ENCODE measurements at places on chromosomes 2 and 18.
A peak's percentile ranks its signal among the peaks of the same experiment; 100 is the strongest.

- DNase-seq = no peak
Measured at GRCh38 chr2:178363252-178363651, 87.7 kb downstream of the PRKRA start.

DNA sequence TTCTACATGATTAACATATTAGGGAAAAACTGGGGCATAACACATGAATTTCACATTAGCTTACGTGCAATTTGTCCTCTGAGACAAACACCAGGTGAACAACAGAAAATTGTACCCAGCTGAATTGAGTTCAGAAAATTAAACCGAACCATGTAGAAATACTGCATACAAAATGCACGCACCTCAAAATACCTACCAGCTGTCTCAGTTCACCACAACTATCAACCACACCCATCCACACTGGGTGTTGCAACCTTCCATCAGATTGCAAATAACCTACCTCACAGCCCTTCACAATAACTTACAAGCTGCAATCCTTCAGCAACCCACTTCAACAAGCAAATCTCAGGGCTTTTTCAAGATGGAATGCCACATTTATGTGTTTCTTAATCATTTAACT, 55.9 kb downstream of the UNC50 start:
- no peak for DNase-seq

DNA sequence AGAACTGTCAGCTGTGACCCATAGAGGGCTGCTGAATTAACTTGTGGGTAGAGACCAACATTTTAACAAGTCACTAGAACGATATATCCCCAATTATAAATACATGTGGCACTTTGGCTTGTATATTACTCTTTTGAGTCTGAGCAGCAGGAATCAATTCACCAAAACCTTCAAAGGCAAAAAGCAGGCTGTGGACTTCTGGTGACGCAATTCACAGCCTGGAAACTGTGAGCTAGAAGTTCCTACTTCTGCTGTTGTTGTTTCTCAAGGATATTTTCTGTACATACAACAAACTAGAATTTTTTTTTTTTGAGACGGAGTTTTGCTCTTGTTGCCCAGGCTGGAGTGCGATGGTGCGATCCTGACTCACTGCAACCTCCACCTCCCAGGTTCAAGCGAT, 37.3 kb downstream of the PTCD3 start:
- DNase-seq = no peak

GRCh38 chr18:77065221-77065981, 67.2 kb downstream of the MBP start:
- DNase-seq = no peak

DNA sequence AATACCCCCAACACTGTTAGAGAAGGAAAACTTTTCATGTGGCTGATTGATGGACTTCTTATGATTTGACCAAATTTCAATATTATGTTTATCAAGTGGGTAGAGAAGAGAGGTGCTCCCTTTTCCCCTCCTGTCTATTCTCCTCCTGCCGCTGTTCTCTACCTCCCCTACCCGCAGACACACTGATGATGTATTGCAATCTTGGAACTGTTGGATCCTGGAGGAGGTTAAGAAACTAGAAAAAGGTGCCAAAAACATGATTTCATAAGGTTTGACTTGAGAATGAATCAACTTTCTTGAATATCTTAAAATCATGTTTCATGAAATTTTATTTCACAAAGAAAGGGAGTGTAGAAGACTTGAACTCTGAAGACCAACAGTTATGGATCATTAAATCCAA, 125.8 kb downstream of the MEIS1 start:
- DNase-seq = no peak

DNA sequence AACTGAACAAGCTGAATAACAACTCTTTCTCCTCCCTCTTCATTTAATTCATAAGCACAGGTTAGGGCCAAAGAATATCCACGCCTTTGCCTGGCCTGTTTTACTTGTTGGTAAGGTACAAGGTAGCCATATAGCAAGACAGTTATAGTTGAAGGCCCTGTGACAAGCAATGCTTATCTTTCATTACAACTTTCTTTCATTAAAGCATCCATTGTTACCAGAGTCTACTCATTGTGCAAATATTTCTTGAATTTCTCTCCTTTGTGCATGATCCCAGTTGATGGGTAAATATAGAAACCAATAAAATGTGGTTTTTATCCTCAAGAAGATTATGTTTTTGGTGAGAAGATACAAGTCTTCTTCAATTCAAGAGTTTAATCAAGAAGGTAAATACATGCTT, 140.2 kb downstream of the UBE2E3 start:
- DNase-seq = no peak

GRCh38 chr2:204860274-204860673, 315.0 kb downstream of the PARD3B start:
- peak; percentile 62 for DNase-seq

DNA sequence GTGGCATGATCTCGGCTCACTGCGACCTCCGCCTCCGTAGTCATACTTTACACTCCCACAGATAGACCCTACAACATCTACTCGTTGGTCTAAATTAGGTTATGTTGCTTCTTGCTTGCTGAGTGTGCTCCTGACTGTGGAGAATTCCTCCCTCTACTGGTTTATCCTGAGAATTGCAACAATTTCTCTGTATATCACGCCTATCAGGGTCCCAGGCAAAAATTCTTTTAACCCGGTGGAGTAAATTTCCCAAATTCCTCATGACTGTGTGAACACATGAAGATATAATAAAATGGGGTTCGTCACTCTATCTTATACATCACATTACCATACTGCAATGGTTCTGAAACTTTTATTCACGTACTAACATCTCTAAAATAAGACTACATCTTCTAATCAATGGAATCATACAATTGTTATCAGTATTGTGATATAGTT, 156.7 kb downstream of the EVA1A start:
- peak; percentile 20 for DNase-seq

DNA sequence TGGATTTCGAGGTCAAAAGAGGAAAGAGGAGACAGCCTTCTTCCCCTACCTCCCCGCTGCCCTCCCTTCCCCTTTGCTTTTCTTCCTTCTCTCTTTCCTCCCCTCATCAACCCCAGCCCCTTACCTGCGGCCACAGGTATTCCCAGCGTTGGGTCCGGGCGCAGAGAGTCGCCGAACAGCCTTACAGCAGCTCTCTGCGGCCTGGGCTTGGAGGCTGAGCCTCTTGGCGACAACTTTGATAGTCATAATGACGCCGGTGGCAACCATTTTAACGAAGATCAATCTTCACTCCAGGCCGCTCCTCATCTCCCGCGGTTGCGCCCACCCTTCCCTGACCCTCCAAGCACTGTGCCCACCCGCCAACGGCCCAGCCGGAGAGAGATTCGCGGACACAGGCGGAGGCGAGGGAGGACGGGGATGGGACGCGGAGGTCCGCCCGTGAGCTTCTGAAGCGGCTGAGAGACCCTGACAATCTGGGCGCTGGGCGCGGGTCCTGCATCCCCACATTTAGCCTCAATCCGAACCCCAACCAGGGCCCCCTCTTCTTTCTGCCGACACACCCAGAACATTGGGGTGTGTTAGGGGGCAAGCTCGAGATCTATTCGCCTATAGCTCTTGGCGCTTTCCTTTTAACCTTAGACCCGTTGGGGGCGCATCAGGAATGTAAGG, 1.5 kb upstream of the EVX2 start:
- no peak for DNase-seq

DNA sequence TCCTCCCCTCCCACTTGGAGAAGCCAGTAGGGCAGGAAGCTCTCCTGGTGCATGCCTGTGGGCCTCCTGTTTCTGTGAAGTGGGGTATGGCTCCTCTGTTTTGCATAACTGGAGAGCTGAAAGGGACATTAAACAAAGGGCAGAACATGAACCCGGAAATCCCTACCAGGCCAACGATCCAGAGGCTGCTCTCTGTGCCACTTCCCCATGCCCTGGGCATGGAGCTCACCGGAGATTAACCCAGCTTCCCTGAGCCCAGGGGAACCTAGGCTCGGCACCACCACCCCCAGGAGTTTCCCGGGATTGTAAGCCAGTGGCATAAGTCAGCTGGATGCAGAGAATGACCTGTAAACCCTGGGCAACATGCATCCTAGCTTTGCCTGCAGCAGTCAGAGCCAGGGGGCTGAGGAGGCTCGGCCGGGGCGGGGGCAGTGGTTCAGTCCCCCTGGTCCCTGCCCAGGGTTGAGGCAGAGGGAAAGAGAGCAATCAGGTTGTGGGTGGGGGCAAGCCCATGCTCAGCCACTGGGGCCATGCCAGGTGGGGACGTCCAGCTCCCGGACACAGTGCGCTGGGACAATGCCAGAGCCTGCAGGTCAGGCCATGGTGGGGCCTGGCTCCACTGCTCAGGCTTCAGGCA, 49.5 kb downstream of the TIMM21 start:
- DNase-seq = no peak

GRCh38 chr18:7338846-7339245, 108.0 kb downstream of the LRRC30 start:
- DNase-seq = no peak

- no peak for DNase-seq
Measured at GRCh38 chr2:241410739-241411176, 54.7 kb downstream of the FARP2 start.

GRCh38 chr18:3500016-3500415, 50.0 kb downstream of the TGIF1 start:
- DNase-seq = no peak

- DNase-seq = peak; percentile 77
Measured at GRCh38 chr2:136386046-136386445, 268.1 kb upstream of the CXCR4 start.

GRCh38 chr2:159635006-159635789, 18.9 kb upstream of the BAZ2B start:
- DNase-seq = no peak

DNA sequence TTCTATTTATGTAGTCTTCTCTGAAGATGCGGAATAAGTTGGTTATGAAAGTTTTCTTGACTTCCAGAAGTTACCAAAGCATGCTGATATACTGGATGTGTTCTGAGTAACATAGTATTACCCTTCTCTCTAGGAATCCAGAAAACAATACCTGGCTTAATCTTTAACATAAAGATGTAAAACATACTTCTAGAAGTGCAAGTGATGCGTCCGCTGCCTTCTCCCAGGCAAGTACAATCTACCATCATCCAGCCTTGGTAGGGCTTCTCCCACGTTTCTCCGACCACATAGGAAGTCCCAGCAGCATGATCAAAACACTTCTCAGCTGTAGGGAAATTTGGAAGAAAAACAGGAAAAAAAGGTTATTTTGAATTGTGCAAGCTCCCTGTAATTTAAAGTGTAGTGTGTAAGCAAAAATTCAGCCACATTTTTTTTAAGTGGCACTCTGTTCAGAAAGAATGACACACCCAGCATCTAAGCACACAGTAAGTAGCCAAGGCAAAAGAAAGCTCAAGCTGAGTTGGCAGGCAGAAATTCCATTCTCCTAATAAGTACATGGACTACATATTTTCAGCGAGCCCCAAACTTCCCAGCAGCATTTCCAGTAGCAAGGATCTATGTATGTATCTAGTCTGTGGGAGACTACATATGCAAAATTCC, 5.2 kb downstream of the FN1 start:
- DNase-seq = no peak

DNA sequence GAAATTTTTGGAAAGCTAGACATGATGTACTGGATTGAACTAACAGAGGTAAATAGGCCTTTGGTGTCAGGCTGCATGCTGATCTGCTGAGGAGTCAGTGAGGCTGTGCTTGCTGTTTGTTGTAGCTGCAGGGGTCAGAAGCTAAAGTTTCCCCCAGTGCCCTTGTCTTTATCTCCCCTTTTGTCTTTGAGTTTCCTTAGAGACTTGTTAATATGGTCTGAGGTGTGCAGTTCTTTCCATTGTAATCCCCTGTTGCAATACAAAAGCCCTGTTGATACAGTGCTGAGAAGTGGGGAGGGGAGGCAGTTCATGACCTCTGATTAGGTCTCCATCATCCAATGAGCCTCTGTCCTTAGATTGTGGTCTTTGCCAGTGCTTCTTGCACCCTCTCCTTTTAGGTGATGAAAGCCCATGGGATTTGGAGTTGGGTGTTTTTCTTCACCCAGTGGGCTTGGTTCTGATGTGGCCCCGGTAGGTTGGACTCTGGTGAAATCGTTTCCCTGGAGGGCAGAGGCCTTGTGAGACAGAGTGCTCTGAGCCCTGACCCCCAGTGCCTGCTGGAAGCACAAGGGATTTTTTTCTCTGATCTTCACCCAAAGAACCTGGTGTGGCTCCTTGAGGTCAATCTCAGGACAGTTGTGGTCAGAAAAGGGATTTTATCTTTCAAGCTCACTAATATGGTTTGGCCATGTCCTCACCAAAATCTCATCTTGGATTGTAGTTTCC, 163.1 kb downstream of the TMEM18 start:
- DNase-seq = no peak

- DNase-seq = no peak
Measured at GRCh38 chr2:84919885-84920580, 14.6 kb downstream of the TMSB10 start.

DNA sequence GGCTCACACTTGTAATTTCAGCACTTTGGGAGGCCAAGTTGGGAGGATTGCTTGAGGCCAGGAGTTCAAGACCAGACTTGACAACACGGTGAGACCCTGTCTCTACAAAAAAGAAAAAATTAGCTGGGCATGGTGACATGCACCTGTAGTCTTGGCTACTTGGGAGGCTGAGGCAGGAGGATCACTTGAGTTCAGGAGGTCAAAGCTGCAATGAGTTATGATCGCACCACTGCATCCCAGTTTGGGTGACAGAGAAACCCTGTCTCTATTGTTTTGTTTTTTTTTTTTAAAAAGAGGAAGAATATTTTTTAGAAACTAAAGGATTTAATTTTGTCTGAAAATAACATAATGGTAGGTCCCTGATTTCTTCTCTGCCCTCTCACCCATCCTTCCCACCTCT, 79.4 kb upstream of the TMEM200C start:
- no peak for DNase-seq

DNA sequence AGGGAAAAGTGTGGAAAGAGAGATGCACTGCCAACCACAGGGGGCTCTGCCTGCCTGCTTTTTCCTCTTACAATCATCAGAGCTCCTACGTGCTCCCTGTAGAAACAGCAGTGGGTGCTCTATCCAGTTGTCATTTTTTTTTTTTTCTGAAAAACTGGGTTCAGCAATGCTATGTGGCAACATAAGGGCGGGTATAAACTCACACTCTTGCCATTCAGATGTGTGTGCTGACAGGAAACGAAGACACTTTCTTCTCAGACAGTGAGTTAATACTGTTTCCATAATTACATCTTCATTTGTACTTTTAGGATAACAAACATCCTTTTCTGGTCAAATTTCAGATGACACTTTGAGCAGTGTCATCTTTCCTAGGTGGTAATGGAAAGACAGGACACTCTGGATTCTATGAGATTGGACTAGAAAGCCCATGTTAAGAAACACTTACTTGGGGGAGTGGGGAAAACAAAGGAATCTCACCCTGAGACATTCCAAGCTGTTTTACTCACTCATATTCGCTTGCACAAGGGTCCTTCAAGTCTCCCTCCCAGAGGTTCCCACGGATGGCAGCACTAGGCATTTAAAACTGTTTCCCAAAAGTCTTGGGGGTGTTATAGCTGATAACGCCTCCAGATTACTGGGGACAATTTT, 41.3 kb downstream of the CCDC93 start:
- DNase-seq = no peak

- no peak for DNase-seq
Measured at GRCh38 chr18:36288689-36289088, 8.8 kb upstream of the FHOD3 start.

Measured in cerebellum (tissue), 4 donors.